ENCODE measurements at places on chromosomes 5 and 9.

DNA sequence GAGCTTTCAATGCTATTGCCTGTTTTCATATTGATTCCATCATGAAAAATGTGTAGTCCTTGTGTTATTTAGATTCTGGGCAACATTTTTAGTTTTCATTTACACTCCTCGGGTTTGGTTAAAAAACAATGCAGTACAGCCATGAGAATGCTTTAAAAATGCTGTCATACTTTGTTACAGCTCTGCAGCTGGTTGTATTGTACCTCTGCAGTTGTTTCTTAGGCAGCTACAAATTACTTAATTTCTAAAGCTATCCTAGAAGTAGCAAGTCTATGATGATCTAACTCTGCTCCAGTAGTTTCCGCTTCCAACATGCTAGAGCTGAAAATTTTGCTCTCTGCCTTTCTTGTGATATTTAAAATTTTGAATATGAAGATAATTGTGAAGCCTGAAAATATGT, 20.2 kb downstream of the SNX18 start:
- ATAC-seq, result no peak

DNA sequence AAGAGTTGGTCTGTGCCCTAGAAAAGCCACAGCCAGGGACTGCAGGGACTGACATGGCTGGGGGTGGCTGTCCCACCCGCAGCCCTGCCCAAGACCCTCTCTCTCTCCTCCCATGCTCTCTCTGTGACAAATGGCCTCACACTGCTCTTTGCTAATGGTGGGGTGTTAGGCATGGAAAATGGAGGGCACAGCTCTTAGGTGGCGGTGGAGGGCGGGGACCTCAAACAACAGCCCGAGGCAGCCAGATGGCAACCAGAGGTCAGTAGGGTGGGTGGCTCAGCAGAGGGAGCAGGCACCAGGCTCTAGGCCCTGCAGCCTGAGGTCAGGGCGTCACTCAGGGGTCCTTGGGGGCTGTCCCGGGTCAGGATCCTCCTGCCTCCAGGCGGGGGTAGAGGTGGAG, 73.9 kb upstream of the DAB2IP start:
- no peak for ATAC-seq

DNA sequence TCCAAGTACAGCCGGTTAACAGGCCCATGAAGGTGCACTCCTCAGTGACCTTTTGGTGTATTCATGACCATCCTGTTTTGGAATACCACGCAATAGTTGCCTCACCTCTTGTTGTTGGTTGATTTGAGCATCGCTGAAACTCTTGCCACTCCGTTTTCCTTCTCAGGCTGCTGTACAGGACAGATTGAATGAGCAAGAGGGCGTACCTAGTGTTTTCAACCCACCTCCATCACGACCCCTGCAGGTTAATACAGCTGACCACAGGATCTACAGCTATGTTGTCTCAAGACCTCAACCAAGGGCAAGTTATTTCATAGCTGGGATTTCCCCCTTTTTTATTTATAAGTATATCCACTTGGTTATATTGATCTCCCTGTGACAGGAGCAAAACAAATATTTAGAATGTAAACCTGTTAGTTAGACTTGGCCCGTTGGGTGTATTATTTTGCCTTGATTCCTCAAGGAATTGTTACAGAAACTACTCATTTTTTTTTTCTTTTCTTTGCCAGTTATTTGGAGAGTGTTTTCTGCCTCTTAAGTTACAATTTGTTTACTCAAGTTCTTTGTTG, 38.1 kb downstream of the FAF2 start:
- ATAC-seq, result no peak

DNA sequence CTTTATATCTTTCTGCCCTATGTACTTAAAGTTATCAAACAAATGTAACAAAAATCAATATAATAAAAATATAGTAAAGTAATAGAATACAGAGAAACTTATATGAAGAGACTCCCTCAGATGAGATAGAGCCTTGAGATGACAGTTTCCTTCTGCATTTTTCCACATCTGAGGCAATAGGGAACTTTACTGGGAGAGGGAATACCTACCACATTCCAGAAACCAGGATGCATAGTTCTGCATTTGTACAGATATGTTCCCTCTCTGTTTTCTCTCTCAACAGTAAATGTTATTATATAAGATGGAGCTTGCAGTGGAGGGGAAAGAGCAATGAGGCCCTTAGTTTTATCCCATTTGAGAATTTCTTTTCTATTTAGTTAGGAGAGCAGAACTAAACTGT, 109.6 kb upstream of the KCNN2 start:
- no peak for ATAC-seq

DNA sequence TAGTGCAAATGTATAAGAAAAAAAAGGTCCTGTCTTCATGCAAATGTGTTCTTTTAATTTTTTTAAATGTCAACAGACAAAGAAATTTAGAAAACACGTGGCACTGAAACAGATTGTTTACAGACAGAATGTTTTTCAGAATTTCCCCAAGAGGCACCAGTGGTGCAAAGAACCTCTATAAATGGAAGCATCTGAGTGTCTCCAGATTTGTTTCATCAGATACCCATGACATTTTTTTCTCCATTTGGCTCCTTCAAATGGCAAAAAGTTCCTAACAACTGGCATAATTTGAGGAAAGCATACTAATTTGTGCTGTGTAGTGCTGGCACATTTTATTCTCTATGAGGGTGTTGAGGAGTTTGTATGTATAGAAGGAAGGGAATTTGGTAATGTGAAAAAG, 15.0 kb downstream of the CCDC192 start:
- no peak for ATAC-seq

DNA sequence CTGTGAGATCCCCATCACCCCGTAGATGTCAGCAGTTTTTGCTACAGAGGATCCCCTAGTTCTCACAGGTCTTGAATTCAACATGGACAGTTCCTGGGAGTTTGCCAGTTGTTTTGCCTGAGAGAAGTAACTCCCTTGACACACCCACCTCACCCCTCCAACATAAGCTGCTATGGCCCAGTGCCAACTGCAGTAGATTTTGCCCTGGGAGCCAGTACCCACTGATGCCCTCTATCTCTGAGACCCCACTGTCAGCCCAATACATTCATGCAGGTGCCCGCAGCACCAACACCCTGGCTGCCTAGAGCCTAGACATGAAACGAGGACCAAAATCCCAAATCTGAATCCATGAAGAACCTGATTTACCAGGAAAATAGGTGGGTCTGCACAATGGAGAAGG, 583.9 kb upstream of the CTNND2 start:
- ATAC-seq, result no peak

All from stimulated activated memory B cell treated with anti-CD40 and anti-IgM and Interleukin-4, amounts not matched to agents 10 μg/mL and 1 μg/mL and 100 μg/mL, for 72 hours (primary cell).